ENCODE measurements at places on chromosomes 12 and 14.

GRCh38 chr12:27865421-27865820, 85.4 kb upstream of the MANSC4 start:
- DNase-seq: no peak

- no peak for DNase-seq
Observed at GRCh38 chr14:51014625-51015024, 70.3 kb upstream of the PYGL start.

DNA sequence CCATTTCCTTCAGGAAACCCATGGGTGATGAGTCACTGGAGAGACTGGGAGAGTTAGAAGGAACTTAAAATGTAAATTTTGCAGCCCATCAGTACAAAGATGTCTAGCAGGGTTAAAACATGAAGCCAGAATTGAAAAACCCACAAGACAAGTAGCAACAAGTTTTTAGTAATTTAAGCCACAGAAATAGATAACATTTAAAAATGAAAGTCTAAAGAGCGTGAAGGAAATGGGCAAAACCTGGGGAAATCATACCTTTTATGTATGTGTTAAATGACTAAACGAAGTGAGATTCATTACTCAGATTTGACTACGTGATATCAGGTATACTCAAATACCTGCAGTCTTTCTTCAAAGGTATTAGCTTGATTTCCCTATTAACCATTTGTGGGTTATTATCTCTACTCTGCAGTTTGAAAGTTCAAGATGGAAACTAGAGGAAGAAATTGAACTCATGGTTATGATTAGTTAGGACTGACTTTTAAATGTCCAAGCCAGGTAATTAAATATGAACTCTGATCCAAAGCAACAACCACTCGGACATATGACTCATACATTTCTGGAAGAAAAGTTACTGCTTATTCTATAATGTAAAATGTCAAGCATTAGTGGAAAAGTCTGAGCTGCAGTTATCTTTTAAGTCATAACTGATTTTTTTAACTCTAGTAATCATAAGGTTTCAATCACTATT, 84.1 kb downstream of the ITPR2 start:
- DNase-seq: no peak

DNA sequence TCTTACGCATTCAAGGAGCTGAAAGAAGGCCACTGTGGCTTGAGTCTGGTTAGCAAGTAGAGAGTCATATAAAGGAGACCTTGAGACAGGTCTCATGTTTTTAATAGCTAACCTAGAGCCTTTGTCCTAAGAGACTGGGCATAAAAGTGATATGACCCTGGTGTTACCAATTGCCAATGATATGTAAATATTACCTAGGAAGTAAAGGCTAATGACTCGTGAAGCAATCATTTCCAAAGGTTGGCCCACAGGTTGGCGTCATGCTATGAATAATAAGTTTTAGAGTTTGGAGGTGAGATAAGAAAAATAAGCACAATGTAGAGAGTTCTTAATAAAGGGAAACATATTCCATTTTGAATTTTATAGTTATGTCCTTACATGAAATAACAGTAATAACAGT, 116.6 kb upstream of the PLEKHA5 start:
- DNase-seq: no peak

DNA sequence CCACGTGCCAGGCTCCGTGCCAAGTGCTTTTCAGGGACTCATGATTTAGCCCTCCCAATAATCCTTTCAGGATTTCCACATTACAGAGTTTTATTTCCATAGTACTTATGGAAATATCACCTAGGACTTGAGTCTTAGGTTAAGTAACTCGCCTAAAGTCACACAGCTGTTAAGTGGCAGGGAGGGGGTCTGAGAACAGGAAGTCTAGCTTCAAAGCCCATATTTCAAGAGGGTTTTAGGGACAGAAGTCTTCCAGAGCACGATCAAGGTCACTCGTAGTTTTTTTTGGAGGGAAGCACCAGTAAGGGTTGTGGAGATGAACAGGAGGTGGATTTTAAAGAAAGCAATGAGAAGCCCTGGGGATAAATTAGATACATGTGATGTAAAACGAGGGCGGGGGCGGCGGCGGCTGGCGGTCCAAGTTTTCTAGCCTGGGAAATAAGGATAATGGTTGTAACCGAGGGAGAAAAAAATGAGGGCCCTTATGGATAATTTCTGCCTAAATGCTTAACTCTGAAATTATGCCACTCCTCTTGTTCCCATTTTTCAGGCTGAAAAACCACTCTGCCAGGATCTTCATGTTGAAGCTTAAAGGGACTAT, 192.6 kb upstream of the FOXN3 start:
- DNase-seq: no peak

DNA sequence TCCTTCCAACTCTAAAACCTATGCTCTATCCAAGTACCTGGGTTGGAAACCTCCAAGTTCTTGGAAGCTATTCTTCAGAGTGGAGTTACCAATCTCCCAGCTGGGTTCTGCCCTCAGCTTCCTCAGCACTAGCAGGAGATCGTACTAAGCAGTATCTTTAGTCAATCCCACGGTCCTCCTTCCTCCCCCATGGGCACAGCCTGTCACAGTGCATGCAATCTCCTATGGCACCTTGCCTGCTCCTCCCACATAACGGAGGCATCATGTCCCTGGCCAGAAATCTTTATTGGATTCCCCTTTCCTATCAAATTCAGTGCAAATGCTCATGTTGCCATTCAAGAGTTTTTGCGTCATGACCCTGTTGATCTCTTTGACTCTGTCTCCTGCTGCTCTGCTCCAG, 5.4 kb upstream of the LPAR5 start:
- DNase-seq: no peak

DNA sequence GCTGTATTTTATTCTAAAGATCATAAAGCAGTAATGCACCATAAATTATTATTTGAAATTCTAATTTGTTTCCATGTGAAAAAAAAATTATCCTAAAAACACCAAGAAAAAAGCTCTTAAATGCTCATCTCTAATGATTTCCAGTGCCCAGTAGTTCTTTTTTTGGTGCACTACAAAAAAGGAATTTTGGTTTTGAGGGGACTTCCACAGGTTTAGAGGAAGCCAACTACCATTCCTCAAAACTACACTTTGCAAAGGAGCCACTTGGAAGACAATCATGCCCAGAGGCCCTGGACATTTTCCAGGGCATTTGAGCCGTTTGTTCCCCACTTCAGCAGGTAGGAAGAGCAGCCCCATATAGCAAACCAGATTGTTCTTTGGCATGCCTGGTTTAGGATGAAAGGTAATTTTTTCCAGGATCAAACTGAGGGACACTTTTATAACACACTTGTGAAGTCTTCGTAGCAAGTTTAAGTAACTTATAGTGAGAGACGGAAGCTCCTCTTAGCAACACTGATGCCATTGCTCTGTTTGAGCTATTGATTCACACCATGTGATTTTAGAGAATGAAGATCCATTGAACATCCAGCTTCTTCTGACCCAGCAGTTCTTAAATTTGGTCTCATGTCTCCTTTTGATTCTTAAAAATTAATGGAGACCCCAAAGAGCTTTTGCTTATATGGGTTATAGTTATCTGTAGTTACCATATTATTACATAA, 187.9 kb downstream of the ETV6 start:
- DNase-seq: no peak

GRCh38 chr14:84127495-84127894, 1402.4 kb upstream of the FLRT2 start:
- no peak for DNase-seq

- no peak for DNase-seq
Observed at GRCh38 chr12:10385166-10385613, 4.7 kb downstream of the KLRK1 start.

- no peak for DNase-seq
Observed at GRCh38 chr14:70189456-70190077, 816 bp upstream of the SLC8A3 start.

DNA sequence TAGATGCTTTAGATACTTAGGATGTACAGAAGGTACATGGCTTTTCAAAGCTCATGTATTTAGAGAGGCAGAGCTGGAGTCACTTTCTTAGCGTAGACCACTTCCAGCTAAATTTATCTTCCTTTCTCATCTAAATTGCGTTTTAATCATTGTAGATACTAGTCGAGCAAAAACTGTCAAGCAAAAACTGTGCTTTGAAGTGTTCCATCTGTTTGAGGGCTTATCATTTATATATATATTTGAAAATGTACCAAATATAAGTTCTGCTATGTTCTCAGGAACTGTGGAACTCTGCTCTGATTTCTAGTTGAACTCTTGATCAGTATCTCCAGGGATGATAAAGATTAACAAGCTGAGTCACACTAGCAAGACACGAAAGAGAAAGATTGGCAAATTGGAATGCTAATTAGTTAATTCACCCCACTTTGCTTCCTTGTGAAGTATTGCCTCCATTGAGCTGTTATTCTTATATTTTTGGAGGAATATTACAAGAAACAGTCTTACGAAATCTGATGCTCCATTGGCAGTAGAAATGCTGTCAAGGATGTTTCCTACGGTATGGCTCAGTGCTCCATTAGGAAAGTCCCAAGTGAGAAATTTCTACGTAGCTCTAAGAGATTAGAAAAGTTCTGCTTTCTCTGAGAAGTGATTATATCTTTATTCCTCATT, 310.7 kb downstream of the AEBP2 start:
- DNase-seq: no peak

DNA sequence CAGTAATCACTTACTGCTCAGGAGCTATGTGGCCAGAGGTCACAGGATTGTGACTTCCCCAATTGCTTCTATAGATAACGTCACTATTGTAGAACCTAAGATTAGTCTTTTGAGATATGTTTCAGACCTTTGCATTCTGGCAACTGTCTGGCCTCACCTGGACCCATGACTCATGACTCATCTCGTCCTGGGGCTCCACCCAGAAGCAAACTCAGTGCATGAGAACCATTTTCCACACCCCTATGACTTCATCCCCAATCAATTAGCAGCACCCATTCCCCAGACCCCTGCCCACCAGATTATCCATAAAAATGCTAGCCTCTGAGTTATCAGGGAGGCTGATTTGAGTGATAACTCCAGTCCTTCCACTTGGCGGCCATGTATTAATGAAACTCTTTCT, 186.9 kb downstream of the EMP1 start:
- no peak for DNase-seq

DNA sequence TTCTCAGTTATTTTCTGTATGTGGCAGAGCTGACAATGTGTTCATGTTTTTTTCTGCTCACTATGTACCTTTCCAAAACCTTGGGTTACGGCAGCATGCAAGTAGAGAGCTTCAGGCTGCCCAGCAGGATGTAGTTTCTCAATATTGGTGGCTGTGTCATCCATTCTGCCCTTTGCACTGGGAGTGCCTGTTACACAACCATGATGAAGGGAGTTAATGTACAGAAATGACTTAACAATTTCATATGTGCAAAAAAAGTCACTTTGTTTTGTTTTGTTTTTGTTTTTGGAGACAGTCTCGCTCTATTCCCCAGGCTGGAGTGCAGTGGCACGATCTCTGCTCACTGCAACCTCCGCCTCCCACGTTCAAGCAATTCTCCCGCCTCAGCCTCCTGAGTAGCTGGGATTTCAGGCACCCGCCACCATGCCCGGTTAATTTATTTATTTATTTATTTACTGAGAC, 6.1 kb upstream of the CNIH1 start:
- DNase-seq: no peak

DNA sequence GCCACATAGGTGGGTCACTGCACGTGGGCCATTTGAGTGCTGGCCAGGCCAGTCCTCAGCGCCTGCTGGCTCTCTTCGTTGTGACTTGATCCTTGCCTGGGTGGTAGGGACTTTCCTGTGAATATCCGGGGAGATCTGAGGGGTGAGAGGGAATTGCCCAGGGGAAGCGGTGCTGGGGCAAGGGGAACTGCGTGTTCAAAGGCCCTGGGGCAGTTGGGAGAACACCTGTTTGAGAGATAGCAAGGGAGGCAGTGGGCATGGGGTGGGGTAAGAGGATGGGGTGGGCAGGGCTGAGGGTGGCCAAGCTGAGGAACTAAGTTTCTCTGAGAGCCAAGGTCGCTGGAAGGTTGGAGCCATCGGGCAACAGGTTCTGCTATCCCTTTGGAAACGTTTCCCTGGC, 25.0 kb downstream of the SETD1B start:
- DNase-seq: no peak

GRCh38 chr12:62484233-62484632, 17.6 kb downstream of the MON2 start:
- DNase-seq: no peak

DNA sequence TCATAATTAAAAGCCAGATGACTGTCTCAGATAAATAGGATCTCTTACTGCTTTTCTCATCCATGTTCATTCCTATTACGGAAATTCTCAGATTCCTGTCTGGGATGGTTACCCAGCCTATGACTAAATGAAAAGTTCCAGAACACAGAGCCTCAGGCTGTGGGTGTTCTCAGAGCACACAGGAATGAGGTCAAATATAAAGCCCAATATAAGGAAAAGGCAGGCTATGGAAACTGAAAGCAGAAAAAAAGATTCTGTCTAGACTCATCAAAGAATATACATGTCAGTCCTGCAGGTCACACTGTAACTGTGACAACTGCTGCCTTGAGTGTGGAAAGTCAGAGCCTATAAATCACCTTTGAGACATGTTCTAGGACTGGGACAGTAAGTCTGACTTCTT, 64.3 kb downstream of the DCAF5 start:
- DNase-seq: no peak

DNA sequence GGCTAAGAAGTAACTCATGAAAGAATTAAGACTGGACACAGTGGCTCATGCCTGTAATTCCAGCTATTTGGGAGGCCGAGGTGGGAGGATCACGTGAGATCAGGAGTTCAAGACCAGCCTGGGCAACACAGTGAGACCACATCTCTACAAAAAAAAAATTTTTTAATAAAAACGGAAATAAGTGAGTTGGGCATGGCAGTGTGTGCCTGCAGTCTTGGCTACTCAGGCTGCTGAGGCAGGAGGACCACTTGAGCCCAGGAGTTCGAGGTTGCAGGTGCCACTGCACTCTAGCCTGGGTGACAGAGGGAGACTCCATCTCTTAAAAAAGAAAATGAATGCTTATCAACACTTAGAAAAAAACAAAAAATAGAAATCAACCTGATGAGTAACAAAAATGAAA, 117.7 kb downstream of the CALM1 start:
- no peak for DNase-seq

DNA sequence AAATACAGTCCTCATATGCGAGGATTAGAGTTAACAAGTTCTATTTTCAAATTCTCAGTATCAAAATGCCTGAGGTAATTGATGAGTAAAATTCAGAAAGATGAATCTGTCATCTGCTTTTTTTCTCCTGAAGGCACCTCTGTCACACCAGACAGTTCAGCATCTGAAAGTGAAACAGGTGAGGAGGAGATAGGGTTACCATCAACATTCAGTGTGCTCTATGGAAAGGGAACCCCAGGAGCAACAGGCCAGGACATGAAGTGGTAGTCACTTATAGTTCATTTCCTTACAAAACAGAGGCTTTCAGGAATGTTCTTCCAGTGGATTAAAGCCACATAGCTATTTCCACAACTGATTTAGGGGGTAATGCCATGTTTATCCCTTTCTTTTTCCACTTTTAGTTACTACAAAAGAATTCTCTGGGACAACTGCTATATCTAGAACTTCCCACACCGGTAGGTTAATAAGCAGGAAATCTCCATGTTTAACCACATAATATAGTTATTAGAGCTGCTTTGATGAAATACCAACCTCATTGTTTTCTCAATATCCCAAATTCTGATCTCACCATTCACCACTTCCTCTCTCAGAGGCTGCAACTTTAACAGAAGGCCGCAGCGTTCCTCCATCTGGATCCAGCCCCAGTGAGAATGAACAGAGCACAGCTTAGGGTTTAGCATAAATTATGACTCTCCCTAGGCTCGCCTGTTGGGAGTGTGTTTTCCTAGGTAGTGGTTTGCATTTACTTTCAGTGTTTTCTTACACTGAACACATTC, 177.0 kb upstream of the CNTN1 start:
- no peak for DNase-seq

All from activated CD8-positive, alpha-beta memory T cell treated with anti-CD3 and anti-CD28 coated beads, Interleukin-2, amount 50 U/mL, for 4 hours (primary cell).